ENCODE measurements at places on chromosomes 5 and 9.

GRCh38 chr9:135664266-135664665, 1.2 kb downstream of the LCN9 start:
- no peak for DNase-seq

- DNase-seq: no peak
Observed at GRCh38 chr5:95827892-95828246, 5.3 kb upstream of the GLRX start.

- DNase-seq: no peak
Observed at GRCh38 chr9:14309403-14309802, 4.5 kb downstream of the NFIB start.

DNA sequence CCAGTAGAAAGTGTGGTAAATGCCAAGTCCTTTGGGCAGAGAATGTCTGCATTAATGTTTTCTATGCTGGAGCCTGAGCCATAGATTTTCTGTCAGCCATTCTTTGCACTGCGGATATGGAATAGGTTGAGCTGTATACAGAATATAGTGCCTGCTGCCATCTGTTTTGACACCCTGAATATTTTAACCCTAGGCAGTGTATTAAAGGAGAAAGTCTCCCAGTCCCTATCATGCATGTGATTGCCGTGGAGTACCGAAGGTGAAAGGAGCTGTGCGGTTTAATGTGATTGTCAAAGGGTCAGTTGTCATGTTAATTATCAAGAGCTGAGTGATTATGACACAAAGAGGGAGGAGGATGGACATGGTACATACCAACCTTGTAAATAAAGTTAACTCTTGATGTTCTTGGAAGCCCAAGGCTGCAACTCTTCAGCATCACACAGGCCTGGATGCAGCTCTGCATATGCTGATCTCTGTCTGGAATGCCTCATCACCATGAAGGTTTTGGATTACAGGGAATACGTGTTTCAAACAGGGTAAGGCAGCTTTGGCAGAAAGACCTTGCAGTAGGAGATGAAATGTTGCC, 247.1 kb upstream of the ELAVL2 start:
- no peak for DNase-seq

DNA sequence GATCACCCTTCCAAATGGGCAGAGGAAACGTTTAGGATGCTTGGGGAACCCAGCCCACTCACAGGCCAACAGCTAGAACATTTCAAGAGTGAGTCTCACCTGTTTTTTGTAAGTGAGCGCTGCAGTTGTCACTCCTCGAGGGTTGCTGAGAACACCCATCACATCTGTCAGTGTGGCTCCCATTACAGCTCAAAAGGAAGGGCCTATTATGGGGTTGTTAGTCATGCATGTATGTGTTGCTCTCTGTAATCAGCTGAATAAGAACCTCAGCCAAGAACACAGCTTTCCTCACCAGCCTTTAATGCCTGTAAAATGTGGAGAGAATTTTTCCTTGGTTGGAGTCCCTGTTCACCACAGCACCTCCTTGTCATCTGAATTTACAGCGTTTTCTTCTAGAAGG, 196.3 kb upstream of the KLF4 start:
- DNase-seq: no peak

GRCh38 chr5:5436203-5436760, 13.8 kb downstream of the ICE1 start:
- no peak for DNase-seq

DNA sequence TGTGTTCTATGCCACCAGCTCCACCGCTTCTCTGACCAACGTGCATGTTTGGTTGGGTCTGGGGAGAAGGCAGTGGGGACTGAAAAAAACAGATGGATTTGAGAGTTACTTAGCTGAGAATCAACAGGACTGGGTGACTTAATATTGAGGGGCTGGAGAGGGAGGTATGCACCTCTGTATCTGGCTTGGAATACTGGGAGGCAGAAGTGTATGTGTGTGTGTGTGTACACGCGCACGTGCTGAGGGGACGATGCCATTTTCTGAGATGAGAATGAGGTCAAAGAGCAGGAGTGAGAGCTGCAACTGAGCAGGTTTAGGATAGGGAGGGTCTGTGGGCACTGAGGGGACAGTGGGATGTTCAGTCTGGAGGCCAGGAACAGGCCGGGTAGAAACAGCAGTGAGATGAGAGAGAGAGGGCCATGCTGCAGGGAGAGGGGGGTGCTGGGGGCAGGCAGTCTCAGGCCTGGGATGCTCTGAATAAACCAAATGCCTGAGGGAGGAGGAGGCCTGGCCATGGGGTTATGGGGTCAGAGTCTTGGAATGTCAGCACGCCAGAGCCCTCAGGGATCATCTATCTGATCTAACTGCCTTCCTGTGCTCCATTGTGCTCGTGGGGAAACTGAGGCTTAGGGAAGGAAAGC, 14.0 kb downstream of the PDGFRB start:
- peak; percentile 83 for DNase-seq

DNA sequence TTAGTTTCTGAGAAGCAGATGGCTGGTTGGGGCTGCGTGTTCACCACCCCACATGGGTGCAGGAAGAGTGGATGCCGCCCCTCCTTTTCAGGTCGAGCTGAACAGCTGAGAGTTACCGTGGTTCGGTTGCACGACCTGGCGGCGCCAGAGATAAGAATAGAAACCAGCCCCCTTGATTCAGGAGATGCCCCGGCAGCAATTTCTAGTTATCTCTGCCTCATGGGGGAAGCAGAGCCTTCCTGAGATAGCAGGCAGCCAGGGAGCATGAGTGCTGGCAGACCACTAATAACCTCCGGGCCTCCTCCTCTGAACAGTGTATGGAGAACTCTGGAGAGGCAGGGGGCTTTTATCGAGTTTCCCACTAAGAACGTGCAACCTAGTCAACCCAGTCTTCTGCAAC, 177.8 kb downstream of the NSG2 start:
- DNase-seq: no peak

GRCh38 chr5:80632700-80633099, 21.8 kb upstream of the MSH3 start:
- no peak for DNase-seq

- DNase-seq: no peak
Observed at GRCh38 chr9:22108581-22109370, 99.7 kb upstream of the CDKN2B start.

DNA sequence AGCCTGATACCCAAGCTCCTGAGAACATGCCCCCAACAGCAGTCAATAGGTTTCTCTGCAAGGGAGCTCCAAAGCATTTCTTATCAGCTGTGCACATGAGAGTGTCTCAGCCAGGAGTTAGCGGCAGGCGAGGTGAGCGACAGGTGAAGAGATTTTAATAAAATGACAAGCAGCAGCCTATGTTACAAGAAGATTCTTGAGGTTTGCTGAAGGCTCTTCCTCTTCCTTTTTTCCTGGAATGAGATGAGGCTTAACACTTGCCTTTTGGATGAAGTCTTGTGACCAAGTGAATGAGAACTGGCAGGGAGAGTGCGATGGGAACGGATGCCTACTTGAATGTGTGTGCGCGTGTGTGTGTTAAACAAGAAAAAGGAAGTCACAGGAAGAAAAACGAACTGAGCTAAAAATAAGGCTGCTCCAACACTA, 76.1 kb downstream of the SHB start:
- no peak for DNase-seq

DNA sequence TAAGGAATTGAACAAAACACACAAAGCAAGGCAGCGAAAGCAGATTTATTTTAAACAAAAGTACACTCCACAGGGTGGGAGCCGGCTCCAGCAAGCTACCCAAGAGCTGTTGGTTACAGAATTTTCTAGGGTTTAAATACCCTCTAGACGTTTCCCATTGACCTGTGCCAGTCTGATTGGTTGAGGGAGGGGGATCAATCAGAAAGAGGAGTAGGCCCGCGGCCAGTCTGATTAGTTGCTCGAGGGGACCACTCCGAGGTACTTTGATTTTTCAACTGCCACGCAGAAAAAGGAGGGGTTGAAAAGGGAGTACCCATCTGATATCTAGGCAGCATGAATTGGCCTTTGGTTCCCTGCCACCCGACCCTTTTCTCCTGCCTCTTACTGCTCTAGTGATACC, 998 bp downstream of the SRP19 start:
- no peak for DNase-seq

GRCh38 chr5:54440456-54440893, 15.0 kb upstream of the HSPB3 start:
- no peak for DNase-seq

Data from hepatic stellate cell (primary cell).